ENCODE measurements at places on chromosomes 3 and 15.

DNA sequence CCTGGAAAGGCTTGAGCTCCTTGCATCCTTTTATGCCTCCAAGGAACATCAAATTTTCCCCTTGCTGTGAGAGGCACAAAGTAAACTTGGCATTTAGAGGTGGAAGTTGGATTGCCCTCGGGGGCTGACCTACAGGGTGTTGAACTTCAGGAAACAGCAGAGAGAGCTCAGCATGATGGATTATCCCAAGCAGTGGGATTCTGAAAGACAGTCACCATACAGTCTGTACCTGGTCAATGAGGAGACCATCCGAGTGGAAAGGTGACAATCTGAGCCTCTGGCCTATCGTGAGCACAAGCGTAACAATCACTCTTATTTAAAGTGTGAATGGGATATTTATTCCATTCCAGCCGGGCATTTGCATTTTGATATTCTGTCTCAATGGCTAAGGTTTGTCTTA, 105.6 kb upstream of the NECTIN3 start:
- no peak for DNase-seq

DNA sequence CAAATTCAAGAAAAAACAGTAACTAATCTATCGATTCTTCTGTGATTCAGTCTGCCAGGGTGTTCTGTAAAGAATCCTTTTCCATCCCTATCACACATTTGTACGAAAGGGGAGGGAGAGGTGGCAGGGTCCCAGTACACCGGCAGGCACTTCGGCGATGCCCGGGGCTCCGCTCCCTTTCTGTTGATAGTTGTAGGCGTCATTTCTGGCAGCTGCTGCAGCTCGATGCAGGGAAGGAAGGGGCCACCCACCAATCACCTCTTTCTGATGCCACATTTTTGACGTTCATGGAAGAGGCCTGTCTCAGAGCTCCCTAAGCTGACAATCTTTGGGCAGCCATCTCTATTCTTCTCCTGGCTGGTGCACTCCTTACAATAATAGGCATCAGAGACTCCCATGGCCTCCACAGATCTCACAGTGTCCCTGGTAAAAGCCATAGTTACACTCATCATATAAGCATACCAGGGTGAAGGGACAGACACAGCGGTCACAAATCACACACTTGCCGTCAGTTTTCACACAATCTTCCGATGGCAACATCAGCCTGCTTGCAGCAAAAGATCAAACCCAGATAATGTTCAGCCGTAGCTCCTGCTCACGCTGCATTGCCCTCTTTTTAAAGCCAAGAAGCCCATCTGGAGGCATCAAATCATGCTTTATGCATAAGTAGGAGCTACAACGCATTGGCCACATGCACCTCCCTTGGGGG, 60.8 kb upstream of the ZBTB38 start:
- DNase-seq = no peak

GRCh38 chr3:61008998-61009380, 242.3 kb downstream of the FHIT start:
- no peak for DNase-seq

DNA sequence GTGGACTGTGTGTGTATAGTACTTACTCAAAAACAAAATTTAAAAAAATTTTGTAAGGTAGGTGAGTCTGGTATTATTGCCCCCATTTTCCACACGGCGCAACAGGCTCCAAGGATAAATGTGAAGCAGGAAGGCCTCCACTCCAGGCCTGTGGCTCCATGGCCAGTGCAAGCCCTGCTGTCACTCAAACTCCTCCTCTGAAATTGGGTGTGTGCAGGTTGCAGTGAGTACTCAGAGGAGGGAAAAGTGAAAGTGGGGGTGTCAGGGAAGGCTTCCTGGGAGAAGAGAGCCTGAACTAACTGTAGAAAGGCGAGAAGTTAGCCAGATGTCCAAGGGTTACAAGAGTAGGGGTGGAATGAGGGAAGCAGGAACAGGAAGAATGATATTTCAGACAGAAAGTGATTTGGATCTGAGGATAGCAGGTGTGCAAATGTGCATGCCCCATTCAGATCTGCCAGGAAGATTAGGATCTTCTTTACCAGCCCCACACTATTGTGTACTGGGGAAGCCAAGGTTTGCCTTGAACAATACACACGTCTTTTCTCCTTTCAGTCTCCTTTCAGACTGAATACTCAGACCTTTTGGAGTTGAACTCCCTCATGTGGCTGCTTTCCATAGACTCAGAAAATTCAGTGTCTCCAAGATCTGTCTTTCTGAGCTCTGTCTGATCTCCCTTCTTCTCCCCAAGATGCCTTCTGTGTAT, 48.7 kb upstream of the RYK start:
- no peak for DNase-seq

GRCh38 chr3:128491691-128491940, 1.4 kb downstream of the GATA2 start:
- no peak for DNase-seq

All from stimulated activated CD4-positive, alpha-beta T cell treated with anti-CD3 and anti-CD28 coated beads, TNF-alpha, amount 100 ng/mL, for 24 hours (primary cell).